Kasumi-1 (cell line): ENCODE measurements at places on chromosomes 1 and 21.
A peak's percentile ranks its signal among the peaks of the same experiment; 100 is the strongest.

GRCh38 chr1:21313203-21313885 is 23.1 kb upstream of the ECE1 start:
- DNase-seq: no peak

- no peak for DNase-seq
Measured at GRCh38 chr1:73637264-73637663, 560.7 kb downstream of the LRRIQ3 start.

- no peak for DNase-seq
Measured at GRCh38 chr1:53549287-53549686, 90.1 kb downstream of the DMRTB1 start.

DNA sequence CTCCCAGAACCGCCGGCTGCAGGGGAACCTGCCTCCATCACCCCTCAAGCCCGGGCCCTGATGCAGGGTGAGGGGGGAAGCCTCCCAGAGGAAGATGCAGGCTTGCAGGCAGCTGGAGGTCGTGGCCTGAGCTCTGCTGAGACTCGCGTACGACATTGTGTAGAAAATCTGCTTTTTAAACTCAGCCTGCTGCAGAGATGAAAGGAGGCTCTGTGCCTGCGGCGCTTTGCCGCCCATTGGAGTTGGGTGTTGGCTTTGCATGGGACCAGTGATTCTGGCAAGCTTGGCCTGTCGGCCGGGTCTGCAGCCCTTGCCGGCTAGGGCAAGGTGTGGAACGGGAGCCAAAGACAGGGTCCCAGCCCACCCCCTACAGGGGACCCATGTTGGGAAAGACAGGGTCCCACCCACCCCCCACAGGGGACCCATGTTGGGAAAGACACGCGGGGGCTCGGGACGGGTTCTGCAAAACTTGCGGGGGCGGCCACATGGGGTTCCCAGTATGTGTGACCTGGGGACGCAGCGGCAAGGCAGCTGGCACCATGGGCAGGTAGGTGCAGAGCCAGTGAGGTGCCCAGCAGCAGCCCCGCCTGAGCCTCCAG is 55.6 kb downstream of the SLX9 start:
- DNase-seq: no peak

- no peak for DNase-seq
Measured at GRCh38 chr1:247552231-247552630, 3.3 kb downstream of the GCSAML start.

- DNase-seq: no peak
Measured at GRCh38 chr1:13819642-13820041, 119.7 kb downstream of the PRDM2 start.

DNA sequence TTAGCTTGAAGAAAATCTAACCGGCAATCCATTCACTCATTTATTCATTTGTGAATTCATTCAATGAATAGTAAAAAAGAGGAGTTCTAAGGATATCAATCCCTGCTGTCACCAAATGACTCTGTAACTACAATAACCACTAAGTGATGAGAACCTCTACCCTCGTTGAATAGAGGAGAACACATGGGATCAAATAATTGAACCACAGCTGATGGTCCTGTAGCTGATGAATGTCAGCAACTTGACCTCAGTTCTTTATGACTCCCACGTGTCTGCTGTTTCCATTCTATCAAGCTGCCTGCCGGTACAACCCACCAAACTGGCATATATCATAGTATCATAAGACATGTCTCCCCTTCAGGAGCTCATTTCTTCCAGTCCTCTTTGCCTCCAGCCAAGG is 150.3 kb downstream of the PTGER3 start:
- DNase-seq: no peak

GRCh38 chr1:87902830-87903229 is 574.1 kb downstream of the LMO4 start:
- DNase-seq: peak; percentile 88

DNA sequence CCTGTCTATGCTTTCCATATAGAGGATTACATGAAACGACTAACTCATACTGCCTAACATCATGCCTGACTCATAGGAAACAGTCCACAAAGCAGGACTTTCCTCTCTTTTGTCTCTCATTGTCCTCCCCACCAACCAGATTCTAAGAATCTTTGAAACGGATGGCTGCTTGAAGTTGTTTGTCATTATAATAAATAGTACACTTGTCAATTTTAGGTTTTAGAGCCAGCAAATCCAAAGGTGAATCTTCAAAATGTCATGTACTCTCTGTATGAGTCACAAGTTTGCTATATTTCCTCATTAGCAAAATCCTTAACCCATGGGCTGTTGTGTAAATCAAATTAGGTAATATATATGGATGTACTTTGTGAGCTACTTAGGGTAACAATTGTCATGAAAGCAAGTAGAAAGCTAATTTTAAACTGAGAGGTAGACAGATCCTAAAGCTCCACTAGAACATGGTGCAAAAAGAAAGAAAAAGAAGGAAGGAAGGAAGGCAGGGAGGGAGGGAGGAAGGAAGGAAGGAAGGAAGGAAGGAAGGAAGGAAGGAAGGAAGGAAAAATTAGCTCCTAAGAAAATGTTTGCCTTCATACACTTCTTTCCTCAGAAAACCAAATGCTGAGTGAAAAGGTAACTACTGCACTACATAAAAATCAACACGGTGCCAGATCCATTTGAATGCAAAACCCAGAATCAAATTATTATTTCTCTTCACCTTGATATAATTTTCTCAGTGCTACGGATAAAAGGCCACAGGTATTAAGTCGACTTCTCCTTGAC is 129.5 kb upstream of the PRMT6 start:
- DNase-seq: no peak

- DNase-seq: no peak
Measured at GRCh38 chr1:158115126-158115525, 65.6 kb upstream of the CD1D start.

DNA sequence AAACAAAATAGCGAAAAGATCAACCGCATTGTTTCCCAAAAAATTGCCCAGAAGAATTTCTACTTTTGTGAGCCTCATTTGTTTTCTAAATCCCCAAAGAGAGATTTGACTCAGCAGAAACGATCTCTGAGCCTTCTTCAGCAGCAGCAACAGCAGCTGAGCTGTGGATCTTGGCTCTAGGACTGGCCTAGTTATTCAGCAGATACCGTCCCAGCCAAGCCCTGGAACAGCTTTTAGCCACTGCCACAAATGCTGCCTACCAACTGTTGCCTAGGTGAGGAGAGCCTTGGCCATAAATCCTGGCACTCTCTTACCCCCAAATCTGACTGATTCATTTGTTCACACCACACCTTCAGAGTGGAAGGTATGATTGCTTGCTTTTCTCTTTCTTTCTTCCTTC is 320.1 kb downstream of the TGFB2 start:
- DNase-seq: no peak

DNA sequence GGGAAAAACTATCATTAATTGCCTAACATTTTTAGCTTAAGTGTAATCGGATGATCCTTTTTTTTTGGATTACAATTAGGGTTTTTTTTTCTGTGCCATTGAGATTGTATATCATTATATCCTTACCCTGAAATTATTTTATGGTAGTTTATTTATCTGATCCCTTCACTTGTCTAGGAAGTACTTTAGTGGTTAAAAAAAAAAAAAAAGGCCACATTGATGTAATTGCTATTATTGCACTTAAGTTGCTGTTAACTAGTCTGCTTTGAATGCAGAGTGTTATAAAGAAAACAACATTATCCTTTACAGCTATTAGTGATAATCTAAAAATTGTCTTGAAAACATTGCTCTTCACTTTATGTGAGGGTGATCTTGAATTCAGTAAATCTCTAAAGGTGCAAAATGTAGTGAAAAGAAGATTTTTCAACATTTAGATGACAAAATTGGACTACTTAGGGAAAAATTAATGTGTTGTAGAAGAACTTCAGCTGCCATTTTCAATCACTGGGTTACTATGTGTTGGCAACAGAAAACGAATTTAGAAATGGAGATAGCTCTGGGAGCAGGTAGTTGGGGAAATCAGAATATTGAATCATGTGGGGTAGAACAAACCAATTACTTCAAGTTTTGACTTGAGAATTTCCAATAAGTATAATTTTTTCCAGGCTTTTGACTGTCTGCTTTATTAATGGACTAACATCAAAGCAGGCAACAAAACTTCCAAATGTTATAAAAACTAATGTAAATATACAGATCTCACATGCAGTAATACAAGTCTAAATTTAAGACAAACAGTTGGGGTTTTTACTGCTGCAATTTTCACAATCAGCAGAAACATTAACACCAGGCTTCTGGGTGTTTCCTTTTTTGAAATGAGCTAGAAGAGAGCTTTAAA is 5.0 kb downstream of the ADGRL2 start:
- no peak for DNase-seq

GRCh38 chr1:115340879-115341278 is 2.8 kb upstream of the NGF start:
- DNase-seq: no peak

DNA sequence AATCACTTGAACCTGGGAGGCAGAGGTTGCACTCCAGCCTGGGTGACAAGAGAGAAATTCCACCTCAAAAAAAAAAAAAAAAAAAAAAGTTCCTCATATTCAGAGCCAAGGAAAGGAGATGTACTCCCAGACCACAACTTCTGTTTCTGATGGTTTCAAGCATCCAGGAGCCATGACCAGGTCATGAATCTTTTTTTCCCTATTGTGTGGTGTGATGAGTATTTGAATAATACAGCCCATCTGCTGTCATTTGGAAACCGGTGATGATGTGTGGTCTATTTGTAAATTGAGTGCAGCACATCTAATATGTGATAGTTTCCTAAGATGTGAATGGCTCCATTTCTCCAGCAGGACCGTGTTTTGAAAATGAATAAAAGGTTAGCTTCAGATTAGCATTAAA is 18.6 kb downstream of the PIK3CD start:
- no peak for DNase-seq

DNA sequence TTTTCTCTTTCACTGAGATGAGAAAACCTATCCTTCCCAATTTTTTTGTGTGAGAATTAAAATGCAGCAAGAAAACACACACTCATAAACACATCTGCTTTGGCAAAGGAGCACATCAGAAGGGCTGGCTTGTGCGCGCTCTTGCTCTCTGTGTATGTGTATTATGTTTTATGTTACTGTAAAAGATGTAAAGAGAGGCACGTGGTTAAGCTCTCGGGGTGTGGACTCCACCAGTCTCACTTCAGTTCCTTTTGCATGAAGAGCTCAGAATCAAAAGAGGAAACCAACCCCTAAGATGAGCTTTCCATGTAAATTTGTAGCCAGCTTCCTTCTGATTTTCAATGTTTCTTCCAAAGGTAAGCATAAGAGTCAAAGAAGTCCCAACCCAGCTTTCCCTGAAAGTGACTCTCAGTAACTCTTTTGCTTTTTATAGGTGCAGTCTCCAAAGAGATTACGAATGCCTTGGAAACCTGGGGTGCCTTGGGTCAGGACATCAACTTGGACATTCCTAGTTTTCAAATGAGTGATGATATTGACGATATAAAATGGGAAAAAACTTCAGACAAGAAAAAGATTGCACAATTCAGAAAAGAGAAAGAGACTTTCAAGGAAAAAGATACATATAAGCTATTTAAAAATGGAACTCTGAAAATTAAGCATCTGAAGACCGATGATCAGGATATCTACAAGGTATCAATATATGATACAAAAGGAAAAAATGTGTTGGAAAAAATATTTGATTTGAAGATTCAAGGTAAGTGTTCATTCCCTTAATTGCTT is at the start of gene CD2:
Gene CD2, plus strand, starts transcription at position 233 of the 780 bp plus-strand sequence. Its CDS starts 63 bp downstream, at position 296.
- peak; percentile 53 for DNase-seq

GRCh38 chr1:39117899-39118450 is 86.5 kb upstream of the MACF1 start:
- no peak for DNase-seq

GRCh38 chr1:14939527-14940284 is 213.8 kb upstream of the TMEM51 start:
- no peak for DNase-seq

DNA sequence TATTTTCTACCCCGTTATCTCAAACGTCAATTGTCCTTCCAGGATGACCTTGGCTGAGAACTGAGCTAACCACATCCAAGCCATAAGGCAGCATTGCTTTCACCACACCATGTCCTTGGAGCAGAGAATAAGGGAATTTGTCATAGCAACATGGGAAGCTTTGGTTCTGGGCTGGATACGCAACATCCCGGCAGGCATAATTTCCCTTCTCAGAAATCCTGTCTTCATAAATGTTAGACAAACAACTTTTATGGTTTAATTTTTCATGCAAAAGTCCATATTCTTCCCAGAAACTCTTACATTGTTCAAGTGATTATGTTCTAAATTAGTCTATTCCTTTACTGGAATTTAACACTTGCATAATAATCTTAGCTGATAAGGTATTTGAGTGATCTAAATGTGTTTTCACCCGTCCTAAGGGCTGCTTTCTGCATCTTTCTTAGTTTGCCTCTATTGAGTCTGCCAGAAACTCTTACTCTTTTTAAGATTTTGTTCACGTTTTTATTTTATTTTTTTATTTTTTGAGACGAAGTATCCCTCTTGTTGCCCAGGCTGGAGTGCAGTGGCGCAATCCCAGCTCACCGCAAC is 51.8 kb downstream of the KCNJ15 start:
- no peak for DNase-seq

DNA sequence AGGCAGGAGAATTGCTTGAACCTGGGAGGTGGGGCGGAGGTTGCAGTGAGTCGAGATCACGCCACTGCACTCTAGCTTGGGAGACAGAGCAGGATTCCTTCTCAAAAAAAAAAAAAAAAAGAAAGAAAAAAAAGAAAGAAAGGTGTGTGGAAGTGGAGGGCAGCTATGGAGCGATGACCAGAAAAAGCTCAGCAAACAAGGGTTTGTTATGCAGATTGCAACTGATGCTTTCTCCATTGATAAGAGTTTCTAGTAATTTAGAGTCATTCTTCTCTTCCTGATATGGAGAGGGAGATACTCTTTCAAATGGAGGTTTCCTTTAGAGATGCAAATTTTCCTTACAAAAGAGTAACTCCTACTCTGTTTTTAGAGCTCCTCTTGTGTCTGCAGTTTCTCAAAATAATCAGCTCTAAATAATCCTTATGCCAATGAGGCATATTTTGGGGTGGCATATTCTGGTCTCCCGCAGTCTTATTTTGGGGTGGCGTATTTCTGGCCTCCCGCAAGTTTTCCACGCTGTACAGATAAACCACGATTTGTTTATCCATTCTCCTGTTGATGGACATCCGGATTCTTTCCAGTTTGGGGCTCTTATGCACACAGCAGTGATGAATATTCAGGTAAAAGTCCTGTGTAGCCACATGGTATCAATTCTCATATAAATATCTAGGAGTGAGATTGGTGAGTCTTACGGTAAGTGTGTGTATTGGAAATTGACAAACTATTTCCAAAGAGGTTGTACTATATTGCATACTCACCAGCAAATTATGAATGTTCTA is 30.7 kb upstream of the RCC2 start:
- no peak for DNase-seq

GRCh38 chr1:16621300-16621658 is 7.9 kb upstream of the NBPF1 start:
- DNase-seq: no peak

GRCh38 chr1:16077406-16078245 is 4.2 kb upstream of the FAM131C start:
- DNase-seq: no peak

- no peak for DNase-seq
Measured at GRCh38 chr1:56570924-56571372, 8.4 kb downstream of the PLPP3 start.

GRCh38 chr1:22132517-22133235 is 10.2 kb downstream of the WNT4 start:
- DNase-seq: no peak
